ENCODE measurements at places on chromosomes 2 and 18.

DNA sequence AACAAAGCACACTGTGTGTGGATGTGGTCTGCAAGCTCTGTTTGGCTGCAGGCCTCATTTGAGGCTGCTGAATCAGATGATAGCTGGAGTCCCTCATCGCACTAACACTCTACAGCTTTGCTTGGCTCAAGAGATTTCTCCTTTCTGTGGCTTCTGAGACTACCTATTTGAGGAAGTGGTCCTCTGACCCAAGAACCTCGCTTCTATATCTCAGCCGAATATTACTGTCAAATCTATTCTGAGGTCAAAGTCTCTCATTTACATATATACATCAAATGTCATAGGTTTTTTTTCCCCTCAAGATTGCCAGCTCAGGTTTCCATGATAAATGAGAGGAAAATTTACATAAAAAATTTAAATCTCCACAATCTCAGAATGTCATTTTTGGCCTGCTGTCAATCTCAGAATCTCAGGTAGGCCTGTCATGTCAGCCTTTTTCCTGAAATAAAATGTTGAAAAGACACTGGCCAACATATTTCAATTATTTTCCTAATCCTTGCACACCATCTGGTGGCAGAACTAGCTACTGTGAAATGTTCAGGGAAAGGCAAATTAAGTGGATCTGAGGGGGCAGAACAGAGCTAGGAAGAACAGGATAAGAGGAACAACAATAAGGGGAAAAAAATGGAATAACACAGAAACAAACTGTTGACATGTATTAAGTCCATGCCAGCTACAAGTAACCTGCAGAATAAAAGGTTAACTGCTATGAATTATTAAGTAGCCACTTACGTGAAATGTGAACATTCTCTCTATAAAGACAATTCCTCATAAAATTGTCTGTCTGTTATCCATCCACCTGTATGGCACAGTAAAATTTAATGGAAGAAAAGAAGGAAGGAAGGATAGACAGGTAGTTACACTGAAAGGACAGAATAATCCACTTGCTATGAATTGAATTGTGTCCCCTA lies 39.3 kb downstream of the AP1S3 start:
- DNase-seq = peak; percentile 72

DNA sequence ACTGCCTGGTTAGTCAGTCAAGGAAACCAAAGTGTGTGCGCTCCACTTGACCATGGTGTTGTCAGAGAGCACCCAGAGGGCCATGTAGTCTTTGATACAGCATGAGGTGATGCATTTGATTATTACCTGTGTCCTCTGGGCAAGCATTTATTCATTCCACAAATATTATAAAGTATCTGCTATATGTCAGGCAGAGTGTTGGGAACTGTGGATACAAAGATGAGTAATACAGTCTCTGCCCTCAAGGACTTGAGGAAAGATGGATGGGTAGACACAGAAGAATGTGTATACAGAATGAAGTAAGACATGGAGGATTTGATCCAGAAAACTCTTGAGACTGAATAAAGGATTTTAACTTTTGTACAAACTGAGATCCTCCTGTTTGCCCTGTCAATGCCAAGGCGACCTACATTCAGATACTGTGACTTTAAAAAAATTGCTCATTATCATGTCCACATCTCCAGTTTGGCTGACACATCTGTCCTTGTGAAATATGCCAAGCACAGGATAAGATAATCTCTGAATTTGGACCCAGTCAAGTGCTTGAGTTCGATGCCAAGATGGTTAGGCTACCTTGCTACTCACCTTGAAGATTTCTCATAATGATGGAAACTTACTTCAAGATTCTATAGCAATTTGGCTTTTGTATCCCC lies 50.8 kb downstream of the ACYP2 start:
- no peak for DNase-seq

- DNase-seq = no peak
These were observed 45.0 kb downstream of the BCL11A start for GRCh38 chr2:60508339-60508917.

- DNase-seq = no peak
These were observed 61.4 kb downstream of the GPR39 start for GRCh38 chr2:132477962-132478361.

DNA sequence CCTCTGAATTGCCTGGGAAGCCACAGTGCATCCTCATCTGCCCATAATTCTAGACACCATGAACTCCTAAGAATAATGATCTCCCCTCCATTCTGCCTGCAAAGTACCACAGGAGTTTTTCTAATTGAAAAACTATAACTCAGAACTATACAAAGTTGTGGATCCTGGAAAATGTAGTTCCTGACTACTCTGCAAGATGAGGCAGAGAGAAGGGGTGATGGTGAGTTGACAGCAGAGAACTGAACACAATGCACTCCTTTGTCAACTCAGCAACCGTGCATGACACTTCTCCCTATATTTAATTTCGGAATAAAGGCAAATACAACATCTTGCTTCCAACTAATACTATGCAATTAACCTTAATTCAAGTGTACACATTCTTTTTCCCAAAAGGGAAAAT lies 471.1 kb upstream of the FAM98A start:
- DNase-seq = no peak

DNA sequence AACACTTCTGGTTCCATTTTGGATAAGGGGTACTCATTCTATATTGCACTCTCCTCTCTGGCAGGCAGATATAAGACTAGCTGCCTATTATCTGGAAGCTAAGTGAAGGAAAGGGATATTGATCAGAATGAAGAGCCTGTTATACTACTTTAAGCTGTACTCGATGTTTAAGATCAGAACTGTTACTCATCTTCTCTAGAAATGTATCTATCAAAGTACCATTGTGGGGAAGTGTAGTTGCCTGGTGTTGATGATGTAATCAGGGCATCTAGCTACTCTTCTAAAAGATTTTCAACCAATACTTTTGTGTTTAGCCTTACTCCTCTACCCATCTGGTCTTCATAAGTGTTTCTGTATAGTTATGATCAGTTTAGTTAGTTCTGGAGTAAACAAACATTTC lies 5.8 kb downstream of the CAMKMT start:
- no peak for DNase-seq

GRCh38 chr2:27236136-27236535 lies 19.0 kb downstream of the CAD start:
- no peak for DNase-seq

GRCh38 chr2:3761272-3761671 lies 57.9 kb downstream of the DCDC2C start:
- no peak for DNase-seq

Measured in NCI-H82 (cell line).